ENCODE measurements at places on chromosomes 2 and 18.

- no peak for DNase-seq
These were observed 19.5 kb downstream of the INPP1 start for GRCh38 chr2:190362894-190363293.

DNA sequence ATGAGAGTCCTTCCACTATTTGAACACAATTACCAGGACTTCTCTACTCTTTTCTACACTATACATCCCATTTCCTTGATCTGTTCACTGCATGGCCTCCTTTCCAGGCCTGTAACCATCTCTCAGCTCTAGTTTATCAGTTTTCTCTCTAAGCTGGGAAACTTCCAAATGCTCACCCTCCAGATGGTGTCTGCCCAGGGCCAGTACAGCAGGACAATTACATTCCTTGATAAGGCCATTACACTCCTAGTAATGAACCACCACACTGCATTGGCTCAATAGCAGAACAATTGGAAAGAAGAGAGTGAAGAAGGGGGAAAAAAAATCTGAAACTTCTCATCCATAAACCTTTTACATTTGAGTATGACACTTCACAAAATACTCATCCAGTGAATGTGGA, 359.1 kb downstream of the ALK start:
- DNase-seq, result no peak

GRCh38 chr18:66655407-66655806, 51.5 kb upstream of the CDH19 start:
- DNase-seq, result no peak

DNA sequence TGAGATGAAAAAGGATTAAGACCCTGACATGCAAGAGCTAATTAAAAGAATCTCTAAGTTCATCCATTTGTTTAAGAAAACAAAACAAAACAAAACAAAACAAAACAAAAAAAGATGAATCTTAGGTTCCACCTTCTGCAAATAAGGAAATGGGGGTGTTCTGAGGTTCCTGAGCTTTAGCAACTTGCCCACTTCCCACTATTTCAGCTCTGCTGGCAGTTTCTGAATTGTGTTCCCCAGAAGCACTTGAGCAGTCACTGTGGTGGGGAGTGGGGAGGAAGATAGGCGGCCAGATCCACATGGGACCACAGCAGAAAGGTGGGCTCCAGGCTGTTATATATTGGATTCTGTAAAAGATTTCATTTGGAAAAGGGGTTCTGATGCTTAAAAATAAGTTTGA, 20.3 kb downstream of the INO80C start:
- no peak for DNase-seq

GRCh38 chr2:85310330-85310729, 17.5 kb downstream of the TGOLN2 start:
- DNase-seq, result no peak

DNA sequence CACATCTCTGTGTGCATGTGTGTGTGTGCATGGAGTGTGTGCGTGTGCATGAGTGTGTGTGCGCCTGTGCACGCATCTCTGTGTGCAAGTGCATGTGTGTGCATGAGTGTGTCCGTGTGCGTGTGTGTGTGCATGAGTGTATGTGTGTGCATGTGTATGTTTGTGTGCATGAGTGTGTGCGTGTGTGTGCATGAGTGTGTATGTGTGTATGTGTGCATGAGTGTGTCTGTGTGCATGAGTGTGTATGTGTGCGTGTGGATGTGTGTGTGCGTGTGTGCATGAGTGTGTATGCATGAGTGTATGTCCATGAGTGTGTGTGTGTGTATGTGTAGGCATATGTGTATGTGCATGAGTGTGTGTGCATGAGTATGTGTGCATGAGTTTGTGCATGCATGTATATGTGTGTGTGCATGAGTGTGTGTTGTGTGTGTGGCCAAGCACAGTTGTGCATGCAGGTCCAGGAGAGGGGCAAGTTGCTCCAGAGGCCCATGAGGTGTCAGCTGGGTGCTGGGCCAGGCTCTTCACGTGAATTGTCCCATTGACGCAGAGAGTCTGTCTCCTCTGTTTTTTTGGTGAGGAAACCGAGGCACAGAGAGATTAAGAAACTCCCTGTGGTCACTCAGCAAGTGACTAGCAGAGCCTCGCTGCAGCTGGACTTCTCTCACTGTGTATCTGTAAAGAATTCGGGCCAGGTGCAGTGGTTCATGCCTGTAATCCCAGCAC, 75.5 kb downstream of the ASB1 start:
- DNase-seq, result no peak

GRCh38 chr2:20231598-20232026, 6.7 kb upstream of the SDC1 start:
- no peak for DNase-seq

DNA sequence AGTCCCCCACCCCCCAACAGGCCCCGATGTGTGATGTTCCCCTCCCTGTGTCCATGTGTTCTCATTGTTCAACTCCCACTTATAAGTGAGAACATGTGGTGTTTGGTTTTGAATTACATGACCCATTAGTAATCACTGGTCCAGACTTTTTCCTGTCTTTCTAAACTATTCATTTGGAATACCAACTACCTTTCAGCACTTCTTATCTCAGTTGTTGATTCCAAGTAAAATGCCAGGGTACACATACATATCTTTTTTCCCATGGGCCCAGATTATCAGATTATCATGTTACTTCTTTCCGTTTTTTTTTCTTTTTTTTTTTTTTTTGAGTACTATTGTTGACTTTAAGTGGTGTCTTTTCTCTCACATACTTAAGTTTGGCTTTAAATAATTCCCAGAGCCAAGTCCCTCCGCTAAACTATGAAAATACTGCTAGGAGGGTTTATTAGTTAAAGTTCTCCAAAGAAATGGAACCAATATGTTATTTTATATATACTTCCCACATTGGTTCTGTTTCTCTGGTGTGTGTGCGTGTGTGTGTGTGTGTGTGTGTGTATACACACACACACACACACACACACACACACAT, 389.3 kb downstream of the IRS1 start:
- no peak for DNase-seq

- DNase-seq, result no peak
These were observed 267.2 kb upstream of the FSIP2 start for GRCh38 chr2:185471441-185471840.

GRCh38 chr2:206555721-206556120, 86.6 kb upstream of the FAM237A start:
- no peak for DNase-seq

DNA sequence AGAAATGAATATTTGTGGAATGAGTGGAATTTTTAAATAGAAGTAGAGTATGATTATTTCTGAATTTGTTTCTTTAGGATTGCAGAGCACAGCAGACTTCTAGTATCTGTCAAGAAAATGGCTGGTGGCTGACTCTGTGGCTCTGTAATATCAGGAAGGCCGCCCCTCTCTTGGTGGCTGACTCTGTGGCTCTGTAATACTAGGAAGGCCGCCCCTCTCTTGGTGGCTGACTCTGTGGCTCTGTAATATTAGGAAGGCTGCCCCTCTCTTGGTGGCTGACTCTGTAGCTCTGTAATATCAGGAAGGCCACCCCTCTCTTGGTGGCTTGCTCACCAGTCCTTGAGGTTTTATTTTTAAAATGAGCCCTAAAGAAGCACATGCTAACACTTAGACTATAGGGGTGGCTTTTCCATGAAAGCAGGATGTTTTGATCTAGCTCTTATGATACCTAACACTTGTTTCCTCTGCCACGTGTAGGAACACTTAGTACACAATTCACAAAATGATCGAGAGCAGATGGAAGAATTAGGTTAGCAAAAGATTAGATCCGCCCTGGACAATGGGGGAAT, 85.1 kb upstream of the TTC39C start:
- no peak for DNase-seq

GRCh38 chr18:35646449-35646848, 64.9 kb downstream of the GALNT1 start:
- DNase-seq, result no peak

DNA sequence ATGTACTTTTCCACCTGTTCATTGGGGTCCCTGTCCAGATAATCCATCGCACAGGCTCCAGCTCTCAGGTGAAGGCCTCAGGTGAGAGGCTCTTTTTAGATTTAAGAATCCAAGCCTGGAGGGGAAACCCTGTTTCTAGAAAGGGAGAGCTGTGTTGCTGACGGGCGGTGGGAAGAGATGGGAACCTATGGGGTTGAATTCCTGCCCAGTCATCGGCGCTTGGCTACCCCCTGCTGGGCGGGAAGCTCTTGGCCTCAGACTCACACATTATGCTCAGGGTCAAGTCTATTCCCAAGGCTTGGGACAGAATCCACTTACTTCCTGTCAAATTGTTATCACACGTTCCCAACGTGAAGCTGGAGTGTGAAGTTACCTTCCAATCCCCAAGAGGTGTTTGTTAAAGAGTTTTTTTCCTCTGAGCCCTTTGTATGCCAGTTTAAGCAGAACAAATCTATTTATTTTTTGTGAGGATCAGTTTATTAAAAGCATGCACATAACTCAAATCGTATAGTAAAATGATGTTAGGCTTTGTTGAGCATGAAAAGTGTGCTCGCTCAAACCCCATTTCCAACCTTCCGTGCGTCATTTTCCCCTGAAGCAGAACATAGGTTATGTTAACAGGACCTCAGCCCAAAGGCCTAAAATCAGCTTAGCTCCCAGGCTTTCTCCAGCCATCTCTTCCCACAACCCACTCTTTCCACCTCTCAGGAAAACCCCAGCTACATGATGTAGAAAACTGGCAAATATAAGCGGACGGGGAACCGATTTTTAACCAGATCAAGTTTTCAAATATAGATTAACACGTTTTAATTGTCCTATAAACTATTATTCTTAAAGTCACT, 181.7 kb upstream of the ETAA1 start:
- no peak for DNase-seq

- no peak for DNase-seq
These were observed 457.2 kb upstream of the SMIM21 start for GRCh38 chr18:75884728-75885127.

GRCh38 chr2:15996536-15997423, 56.4 kb downstream of the MYCN start:
- no peak for DNase-seq

GRCh38 chr2:217731805-217732204, 271.0 kb downstream of the TNS1 start:
- DNase-seq, result no peak

- DNase-seq, result no peak
These were observed 108.8 kb downstream of the SLC4A3 start for GRCh38 chr2:219736209-219736608.

Data from stimulated activated CD4-positive, alpha-beta T cell treated with anti-CD3 and anti-CD28 coated beads, Interleukin-1b, Interleukin-23, amount 100 ng/mL, for 48 hours (primary cell).